Pons (tissue), 1 donor: ENCODE measurements at places on chromosomes 12 and 14.

GRCh38 chr14:52400846-52401245 lies 86.7 kb downstream of the PTGER2 start:
- no peak for DNase-seq

- DNase-seq: peak; percentile 24
These were observed 842 bp downstream of the OAS2 start for GRCh38 chr12:112979041-112979680.

DNA sequence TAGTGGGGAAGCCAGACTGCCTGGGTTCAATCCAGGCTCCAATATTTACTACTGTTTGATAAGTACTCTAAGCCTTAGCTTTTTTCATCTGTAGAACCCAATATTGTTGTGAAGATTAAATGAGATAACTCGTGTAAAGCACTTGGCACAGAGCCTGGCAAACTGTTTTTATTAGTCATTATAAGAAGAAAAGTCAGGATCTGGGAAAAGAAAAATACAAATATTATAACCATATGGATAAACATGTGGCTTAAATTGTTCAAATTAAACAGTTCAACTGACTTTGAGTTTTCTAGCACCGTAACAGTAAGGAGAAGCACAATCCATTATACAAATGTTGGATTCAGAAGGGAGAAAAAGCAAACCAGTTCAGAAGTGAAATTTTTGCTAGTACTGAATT lies 22.0 kb upstream of the CDK17 start:
- DNase-seq: no peak

GRCh38 chr14:23041729-23042128 lies 283 bp upstream of the PSMB11 start:
- DNase-seq: no peak

GRCh38 chr12:64123448-64123847 lies 98.6 kb downstream of the KICS2 start:
- DNase-seq: no peak

DNA sequence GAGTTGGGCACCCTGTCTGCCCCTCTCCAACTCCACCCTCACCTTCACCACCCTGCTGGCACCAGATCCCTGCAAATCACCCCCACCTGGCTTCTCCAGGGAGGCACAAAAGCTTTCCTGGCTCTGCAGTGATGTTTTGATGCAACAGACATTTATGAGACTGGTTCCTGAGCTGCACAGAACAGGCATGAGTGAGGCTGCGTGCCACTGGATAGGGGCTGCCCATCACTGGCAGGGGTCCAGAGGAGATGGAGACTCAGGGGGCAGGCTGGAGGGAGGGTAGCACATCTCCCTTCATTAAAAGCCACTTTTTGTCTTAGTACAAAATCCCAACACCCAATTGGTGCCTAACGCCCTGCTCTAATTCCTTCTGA lies 17.3 kb upstream of the ZDHHC22 start:
- DNase-seq: no peak

- DNase-seq: no peak
These were observed 922.7 kb downstream of the VRK1 start for GRCh38 chr14:97719931-97720330.

GRCh38 chr14:43983721-43984120 lies 523.4 kb downstream of the FSCB start:
- DNase-seq: no peak

DNA sequence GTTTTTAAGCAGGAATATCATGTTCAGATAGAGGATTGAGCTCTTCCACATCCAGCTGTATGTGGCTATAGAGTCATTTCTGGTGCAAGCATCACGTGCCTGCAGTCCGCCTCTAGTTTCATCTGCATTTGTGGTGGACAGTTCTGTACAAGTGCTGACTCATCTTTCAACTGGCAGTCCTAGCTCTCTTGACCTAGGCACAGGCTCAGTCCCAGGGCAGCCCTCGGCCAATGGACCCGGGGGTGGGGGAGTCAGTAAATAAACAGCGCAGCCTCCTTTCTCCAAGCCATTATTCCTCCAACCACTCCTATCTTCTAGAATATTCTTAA lies 41.8 kb upstream of the FRMD6 start:
- DNase-seq: no peak

GRCh38 chr12:110856542-110856941 lies 9.8 kb downstream of the CCDC63 start:
- no peak for DNase-seq

DNA sequence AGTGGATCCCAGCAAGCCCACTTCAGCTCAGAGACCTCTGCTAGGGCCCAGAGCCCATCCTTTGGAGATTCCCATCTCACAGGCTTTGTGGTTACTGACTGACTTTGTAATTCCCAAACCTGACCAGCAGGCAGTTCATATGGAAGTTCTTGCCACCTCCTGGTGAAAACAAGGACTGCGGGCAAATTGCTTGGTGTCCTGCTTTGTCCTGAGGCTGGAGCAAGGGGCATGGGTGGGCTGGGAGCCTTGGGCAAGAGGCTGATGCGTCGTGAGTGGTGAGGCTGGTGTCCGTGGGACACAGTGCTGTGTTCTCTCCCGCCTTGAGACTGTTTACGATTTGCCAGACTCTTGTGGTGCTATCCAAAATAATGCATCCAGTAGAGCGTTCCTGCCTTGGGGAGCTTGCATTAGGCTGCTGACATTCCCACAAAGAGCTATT lies 91.0 kb downstream of the LRRC74A start:
- peak; percentile 49 for DNase-seq

GRCh38 chr14:19947413-19948090 lies 16.8 kb downstream of the OR4K1 start:
- no peak for DNase-seq

DNA sequence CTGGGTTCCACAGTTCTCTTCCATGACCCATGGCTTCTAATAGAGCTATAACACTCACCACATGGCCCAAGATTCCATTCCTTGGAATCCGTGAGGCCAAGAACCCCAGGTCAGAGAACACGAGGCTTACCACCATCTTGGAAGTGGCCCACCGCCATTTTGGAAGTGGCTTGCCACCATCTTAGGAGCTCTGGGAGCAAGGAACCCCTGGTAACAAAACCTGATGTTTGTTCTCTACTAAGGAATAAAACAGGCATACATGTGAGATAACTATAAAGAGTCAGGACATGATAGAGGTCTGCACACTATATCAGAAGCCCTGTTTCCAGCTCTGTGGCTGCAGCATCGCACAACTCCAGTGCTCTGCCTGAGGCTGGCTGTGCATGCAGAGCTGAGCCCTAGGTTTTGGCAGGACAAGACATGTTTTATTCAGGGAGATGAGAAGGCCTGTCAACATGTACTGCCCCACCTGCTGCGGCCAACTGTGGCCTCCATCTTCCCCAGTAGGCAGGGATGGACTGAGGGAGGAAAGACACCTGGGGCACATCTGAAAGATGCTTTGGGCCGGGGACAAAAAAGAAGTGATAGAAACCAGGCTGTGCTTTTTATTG lies 344.9 kb downstream of the DAD1 start:
- no peak for DNase-seq

- no peak for DNase-seq
These were observed 17.8 kb downstream of the PITPNM2 start for GRCh38 chr12:123132951-123133619.

- DNase-seq: no peak
These were observed 7.2 kb downstream of the MBIP start for GRCh38 chr14:36313206-36313605.

GRCh38 chr12:41476499-41477439 lies 288.6 kb downstream of the PDZRN4 start:
- DNase-seq: peak; percentile 30

DNA sequence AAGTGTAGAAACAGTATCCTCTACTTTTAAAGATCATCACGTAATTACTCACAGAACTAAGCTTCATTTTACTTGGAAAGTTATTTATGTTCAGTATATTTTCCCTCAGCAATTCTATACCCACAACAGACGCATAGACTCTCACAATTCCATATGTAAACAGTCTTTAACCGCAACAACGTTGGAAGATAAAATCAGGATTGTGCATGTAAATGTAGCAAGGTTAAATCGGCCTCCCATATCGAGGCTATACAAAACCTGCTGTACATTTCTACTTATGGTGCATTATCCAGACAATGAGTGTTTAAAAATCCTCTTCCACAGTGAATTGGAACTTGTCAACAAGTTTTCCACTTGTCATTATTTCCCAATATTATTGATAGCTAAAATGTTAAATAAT lies 581.1 kb downstream of the SLC16A7 start:
- no peak for DNase-seq

DNA sequence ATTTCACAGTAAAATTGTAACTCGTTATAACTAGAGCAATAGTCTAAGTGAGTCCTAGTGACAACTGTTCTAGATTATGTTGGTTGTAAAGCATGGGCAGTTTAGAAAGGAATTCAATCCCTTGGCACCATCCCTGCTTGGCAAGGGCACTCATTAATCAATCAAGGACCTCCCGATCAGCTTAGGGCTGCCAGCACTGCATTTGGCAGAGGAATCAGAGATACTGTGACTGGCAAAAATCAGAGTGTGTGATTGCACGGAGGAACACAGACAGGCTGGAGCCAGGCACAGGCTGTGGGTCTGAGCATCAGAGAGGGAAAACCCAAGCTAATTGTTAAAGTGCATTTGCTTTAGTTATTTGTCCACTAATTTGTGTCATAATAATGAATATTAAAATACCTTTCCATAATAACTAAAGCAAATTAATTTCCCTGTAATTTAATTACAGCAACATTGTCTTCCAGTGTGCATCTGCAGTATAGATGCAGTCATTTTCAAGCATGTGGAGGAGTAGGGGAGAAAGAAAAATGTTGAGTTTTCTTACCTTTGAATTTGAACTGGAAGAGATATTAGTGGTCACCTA lies 3.2 kb upstream of the EGLN3 start:
- DNase-seq: no peak

GRCh38 chr14:85533861-85534291 lies 3.9 kb downstream of the FLRT2 start:
- no peak for DNase-seq

- DNase-seq: no peak
These were observed 12.8 kb upstream of the YARS2 start for GRCh38 chr12:32768518-32768917.

GRCh38 chr12:15852383-15852782 lies 29.8 kb upstream of the STRAP start:
- no peak for DNase-seq

- no peak for DNase-seq
These were observed 37.8 kb downstream of the PROX2 start for GRCh38 chr14:74838166-74838565.

- no peak for DNase-seq
These were observed 3.1 kb upstream of the TXNRD1 start for GRCh38 chr12:104212516-104212915.

DNA sequence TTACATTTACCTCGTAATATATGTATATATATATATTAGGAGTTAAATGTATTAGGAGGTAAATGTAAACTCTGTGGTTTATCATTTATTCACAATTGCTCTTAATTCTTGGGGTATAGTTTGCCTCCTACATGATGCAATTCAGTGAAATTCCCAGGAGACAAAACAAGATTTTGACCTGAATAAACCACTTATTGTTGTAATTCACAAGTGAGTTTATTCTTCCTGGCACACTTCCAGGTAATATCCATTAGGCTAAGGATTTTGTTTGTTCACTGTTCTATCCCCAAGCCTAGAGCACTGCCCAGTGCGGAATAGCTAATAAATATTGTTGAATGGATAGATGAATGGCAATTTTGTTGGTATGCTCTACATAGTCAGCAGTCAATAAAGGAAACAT lies 3.0 kb downstream of the SMIM10L1 start:
- DNase-seq: no peak

DNA sequence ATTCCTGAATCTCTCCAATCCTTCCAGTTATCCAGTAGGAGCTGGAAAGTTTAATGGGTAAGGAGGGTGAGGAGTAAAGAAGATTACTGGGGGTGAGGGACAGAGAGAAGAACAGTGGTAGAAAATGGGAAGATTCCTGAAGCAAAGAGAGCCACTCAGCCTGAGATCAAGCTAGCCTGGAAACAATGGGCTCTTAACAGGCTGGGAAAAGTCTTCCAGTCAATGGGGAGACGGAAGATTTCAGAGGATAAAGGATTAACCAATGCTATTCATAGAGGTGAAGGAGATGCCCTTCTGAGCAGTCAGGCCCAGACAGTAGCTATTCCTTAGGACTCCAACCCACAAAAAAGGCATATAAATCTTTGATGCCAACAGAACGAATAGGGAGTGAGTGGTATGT lies 14.8 kb downstream of the GDF11 start:
- DNase-seq: no peak

- no peak for DNase-seq
These were observed 27.0 kb downstream of the SENP1 start for GRCh38 chr12:48078901-48079300.

GRCh38 chr14:71726580-71727021 lies 205.6 kb upstream of the RGS6 start:
- no peak for DNase-seq

DNA sequence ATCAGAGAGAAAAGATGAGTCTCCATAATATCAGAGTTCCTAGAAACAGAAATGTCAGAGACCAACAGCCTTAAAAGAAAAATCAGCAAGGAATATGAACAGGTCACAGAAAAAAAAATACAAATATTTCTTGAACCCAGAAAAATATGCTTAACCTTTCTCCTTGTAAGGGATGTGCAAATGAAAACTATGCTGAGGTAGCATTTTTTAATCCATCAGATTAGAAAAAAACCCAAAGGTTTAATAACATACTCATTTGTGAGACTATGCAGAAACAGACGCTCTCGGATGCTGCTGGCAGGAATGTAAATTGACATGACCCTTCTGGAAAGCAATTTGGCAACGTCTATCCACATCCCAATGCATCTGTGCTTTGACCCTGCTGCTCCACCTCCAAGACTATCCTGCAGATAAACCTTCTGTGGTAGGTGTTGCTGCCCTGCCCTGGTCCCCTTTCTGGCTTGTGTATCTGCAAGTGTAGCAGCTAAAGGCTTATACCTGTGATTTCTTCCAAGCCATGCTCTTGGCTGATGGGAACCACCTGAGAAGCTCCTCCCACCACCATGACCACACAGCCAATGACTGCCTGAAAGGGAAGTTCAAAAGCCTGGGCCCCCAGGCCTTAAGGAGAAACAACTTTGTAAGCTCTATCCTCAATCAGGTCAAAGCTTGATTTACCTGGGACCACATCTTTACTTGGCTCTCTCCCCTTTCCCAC lies 49.4 kb downstream of the LTBP2 start:
- no peak for DNase-seq

DNA sequence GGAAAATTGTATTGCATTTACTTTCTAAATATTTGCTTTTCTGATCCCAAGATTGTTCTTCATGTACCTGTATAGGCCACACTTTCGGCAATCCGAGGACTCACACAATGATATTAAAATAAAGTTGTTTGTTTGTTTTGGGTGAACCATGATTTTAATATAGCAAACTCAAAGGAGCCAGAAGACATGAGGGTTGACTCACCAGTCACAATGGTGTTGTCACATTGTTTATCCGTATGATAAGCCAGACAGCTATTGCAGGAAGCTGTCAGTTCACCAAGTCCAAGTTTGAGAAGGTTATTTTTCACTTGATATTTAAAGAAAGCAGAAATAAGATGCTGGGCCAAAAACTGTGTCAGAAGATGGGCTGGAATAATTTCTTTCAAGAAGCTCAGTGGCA lies 67.1 kb upstream of the CPM start:
- DNase-seq: no peak

- peak; percentile 60 for DNase-seq
These were observed 871 bp upstream of the COQ5 start for GRCh38 chr12:120529641-120530417.
